ENCODE measurements at places on chromosomes 1 and 21.
A peak's percentile ranks its signal among the peaks of the same experiment; 100 is the strongest.

DNA sequence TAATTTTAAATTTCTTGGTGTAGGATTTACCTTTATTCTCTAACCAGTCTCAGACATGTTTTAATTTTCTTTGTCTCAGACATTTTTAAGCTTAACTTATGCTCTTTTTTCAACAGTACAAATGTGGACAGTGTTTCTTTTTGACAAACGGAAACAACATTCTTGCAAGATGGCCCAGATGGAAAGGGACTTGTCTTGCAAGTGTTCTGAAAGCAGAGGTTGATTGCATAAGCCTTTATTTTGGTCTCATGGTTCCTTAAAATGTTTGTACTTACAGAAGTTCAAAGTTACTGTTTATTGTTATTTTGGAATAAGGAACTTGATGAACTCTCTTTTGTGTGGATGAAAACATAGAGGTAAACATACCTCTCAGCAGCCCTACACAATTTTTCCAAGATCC lies 22.9 kb downstream of the SMAP2 start:
- DNase-seq: no peak

GRCh38 chr1:26017606-26018005 lies 4.0 kb upstream of the EXTL1 start:
- no peak for DNase-seq

DNA sequence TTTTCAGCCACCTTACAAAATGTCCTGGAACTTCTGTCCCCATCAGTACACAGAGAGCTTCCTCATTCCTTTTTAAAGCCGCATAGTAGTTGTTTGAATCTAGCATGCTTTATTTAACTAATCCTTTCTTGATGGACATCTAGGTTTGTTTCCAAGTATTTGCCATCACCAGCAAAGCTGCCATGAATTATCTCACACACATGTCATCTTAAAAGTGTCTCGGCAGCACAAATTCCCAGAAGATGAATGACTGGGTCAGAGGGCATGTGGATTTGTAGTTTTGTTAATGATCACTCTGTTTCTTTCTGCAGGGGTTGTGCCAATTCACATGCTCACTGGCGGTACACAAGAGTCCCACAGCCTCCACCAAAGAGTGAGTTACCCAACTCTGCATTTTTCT lies 68.3 kb downstream of the CLIC6 start:
- DNase-seq: no peak

- peak; percentile 15 for DNase-seq
These were observed 7.9 kb downstream of the ATP5IF1 start for GRCh38 chr1:28243685-28244311.

- DNase-seq: peak; percentile 62
These were observed 159.4 kb downstream of the DHRS3 start for GRCh38 chr1:12458571-12458970.
